ENCODE measurements at places on chromosomes 12 and 14.

GRCh38 chr14:84767434-84767833 lies 762.5 kb upstream of the FLRT2 start:
- DNase-seq = no peak

DNA sequence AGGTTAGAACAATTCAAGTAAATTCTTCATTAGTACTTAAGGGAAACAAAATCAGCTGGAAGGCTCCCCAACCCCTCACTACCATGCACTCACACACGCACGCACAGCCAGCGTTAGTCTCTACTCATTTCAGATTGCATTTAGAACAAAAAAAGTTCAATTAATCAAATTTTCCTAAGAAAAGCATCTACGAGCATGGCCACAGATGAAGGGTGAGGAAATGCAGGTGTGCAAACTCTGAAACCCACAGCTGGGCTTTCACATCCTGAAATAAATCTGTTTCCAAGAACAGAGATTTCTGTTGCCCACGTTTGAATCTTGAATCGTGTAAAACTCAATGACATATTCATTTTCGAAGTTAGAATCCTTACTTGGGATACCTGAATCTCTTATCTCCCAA lies 62.6 kb downstream of the SEL1L start:
- DNase-seq = no peak

GRCh38 chr12:126770188-126770587 lies 1496.8 kb upstream of the TMEM132C start:
- no peak for DNase-seq

DNA sequence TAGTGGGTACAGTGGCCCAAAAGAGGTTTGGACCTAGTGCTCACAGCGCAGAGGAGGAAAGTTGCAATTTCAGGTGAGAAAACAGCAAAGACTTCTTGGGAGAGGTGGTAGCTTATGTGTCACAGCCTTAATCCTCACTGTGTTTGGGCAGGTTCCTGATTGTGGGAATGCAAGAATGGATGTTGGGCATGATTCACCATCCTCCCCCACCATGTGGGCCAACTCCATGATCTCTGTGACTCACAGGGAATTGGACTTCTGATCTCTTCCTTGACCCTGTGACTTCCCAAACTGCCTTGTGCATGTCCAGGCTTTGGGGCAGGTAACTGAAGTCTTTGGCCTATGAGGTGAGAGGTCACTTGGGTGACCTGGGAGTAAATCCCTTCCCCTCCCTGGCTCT lies 1.8 kb upstream of the CHST11 start:
- no peak for DNase-seq

DNA sequence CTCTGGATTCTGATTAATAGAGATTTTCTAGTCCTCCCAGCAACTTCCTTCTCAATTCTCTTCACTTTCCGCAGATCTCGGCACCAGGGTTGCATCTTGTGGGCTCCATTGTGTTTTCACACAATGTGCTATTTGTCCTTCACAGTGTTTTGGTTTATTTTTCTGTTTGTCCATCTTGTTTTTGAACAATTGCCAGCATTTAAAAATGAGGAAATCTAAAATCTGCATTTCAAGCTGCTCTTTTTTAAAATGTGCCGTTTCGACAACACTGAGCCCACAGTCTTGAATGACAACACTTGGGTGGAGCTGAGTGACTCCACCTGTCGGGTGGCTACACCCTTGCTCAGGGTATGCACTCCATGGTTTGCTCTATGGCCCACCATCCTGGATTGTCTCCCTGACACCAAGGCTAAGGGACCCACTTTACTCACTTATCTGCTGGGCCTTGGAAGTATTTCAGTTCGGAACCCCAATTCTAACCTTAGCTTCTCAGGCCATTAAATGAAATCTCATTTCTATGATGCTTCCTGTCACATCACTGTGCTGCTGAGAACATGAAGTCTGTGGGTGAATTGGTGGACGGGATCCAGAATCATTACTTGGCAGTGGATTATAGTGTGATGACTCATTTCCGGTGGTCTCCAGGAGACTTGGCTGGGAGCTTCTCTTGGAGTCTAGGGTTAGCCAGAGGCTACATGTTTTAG lies 3.4 kb upstream of the MYRFL start:
- no peak for DNase-seq

- no peak for DNase-seq
Measured at GRCh38 chr12:128643155-128643554, 180.6 kb downstream of the SLC15A4 start.

DNA sequence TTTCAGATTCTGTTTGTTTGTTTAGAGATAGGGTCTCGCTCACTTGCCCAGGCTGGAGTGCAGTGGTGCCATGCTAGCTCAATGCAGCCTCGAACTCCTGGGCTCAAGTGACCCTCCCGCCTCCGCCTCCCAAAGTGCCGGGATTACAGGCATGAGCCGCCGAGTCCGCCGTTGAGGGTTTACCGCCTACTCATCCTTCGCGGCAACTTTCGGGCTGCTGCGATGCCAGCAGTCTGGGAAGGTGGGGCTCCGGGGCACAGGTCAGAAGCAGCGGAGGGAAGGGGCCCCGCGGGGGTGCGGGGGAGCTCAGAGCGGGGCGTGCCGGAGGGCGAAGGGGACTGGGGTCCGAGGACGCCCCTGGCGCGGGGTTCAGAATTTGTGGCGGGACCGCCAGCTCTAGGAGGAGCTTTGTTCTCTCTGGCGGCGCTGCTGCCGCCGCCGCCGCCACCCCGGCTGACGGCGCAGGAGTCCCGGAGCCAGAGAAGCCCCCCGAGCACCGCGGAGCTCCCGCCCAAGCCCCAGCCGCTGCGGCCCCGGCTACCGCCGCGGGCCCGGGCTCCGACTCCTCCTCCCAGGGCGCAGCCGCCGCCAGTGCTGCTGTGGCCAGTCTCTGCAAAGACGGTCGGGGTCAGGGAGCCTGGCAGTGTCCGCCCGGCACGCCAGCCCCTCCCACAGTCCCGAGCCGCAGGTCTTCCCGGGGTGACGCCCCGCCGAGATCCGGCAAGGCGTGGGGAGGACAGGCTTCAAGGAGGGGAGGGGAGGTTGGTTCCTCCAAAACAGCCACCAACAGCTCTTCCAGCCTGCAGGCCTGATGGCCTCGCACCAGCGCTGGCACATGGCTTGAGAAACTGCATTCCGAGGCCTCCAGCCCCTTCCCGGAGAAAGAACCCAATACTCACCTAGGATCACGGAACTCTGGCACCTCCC lies 10.9 kb upstream of the KRT77 start:
- no peak for DNase-seq

GRCh38 chr14:66037361-66037760 lies 448.8 kb upstream of the CCDC196 start:
- DNase-seq = no peak

- no peak for DNase-seq
Measured at GRCh38 chr12:120847814-120848213, 56.3 kb downstream of the SPPL3 start.

DNA sequence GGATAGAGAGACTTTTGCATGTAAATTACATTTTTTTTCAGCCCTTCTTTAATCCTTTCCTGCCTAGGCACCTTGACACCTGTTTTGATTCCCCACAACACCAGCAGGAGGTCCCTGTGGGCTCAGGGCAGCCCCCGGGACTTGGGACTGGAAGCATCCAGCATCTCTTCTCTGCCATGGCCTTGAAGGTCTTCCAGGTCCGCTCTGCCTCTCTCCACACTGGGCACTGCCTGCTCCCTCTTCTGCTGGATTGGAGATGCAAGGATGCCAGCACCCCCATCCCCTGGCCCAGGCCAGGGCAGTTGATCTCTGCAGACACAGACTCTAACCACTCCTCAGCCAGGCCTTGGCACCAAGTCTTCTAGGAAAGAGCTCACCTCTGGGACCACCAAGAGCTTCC lies 134.5 kb upstream of the C14orf180 start:
- DNase-seq = no peak

DNA sequence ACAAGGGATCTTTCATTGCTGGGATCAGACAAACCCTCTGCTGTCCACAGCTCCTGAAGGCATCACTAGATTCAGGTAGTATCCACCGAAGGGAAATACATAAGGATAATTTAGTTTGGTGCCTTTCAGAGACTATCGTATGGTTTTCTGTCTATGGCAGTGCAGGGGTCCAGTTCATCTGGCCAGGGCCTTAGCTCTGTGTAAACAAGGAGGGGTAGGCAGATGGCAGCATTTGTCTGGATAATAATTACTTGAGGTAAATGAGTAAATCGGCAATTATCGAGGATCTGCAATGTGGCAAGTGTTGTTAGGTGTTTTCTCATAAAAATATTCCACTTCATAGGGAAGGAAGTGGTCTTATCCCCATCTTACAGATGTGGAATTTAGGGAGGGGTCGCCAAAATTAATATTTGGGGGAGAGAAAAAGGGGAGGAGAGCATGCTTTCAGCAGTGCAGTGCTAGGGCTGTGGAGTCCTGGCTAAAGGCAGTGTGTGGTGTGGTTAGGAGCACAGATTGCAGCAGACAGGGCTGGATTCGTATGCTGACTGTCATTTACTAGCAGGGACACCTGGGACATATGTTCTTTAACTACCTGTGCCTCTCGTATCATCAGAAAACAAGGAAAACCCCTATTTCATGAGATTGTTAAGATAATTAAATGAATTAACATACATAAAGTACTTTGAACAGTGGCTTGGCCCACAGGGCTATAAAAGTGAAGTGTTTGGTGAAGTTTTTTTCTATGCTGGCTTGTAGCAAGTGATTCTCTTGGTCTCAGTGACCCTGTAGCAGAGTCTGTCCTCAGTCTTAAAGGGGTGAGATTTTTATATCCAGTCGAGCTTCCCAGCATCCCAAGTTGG lies 27.1 kb downstream of the RASSF8 start:
- DNase-seq = no peak

DNA sequence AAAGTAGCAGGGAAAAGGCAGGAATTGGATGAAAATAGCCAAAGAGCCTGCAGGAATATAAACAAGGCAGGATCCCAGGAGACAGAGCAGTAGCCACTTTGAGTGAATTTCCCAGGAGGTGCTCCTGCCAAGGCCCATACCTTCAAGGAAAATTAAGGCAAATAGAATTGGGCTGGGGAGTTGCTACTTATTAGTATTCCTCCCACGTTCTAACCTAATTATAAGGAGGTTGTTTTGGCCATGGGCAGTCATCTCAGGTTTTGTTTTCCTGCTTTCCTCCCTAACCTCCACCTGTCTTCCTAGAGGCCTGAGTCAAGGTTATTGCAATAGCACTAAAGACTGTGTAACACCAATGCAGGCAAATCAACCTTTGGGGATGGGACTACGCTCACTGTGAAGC lies 73.1 kb downstream of the DAD1 start:
- no peak for DNase-seq

GRCh38 chr12:47509398-47509851 lies 196.4 kb downstream of the RPAP3 start:
- DNase-seq = no peak

- no peak for DNase-seq
Measured at GRCh38 chr14:98742001-98742400, 530.0 kb downstream of the BCL11B start.

DNA sequence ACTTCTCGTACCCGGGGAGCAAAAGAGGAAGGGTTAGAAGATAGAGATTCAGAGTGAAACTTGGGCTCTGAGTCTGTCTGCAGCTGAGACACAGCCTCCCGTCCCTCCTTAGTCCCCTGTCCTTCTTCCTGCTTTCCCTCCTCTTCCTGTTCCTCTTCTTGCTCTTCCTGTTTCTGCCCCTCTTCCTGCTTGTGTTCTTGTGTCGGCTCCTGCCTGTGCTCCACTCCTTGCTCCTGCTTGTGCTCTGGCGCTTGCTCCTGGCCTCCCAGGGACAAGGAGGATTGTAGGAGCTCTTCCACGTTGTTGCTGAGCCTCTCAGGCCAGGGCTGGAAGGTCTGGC lies 3.0 kb downstream of the ACRBP start:
- peak; percentile 22 for DNase-seq

- no peak for DNase-seq
Measured at GRCh38 chr14:60848066-60848465, 113.5 kb downstream of the MNAT1 start.

- no peak for DNase-seq
Measured at GRCh38 chr14:35133542-35134328, 11.4 kb downstream of the PRORP start.

GRCh38 chr12:116009805-116010204 lies 267.7 kb downstream of the MED13L start:
- no peak for DNase-seq

DNA sequence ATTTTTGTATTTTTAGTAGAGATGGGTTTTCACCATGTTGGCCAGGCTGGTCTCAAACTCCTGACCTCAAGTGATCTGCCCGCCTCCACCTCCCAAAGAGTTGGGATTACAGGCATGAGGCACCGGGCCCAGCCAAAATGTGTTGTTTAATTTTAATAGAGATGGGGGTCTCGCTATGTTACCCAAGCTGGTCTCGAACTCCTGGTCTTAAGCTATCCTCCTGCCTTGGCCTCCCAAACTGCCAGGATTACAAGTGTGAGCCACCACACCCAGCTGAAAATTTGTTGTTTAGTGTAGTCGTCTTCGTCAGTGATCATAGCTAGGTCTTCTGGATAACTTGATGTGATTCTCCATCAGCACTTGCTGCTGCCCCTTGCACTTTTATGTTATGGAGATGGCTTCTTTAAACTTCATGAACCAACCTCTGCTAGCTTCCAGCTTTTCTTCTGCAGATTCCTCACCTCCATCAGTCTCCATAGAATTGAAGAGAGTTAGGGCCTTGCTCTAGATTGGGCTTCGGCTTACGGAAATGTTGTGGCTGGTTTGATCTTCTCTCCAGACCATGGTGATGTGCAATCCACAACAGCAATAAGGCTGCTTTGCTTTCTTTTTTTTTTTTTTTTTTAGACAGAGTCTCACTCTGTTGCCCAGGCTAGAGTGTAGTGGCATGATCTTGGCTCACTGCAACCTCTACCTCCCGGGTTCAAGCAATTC lies 13.0 kb downstream of the ISCU start:
- no peak for DNase-seq

- DNase-seq = no peak
Measured at GRCh38 chr12:113860059-113860820, 105.9 kb downstream of the RBM19 start.

DNA sequence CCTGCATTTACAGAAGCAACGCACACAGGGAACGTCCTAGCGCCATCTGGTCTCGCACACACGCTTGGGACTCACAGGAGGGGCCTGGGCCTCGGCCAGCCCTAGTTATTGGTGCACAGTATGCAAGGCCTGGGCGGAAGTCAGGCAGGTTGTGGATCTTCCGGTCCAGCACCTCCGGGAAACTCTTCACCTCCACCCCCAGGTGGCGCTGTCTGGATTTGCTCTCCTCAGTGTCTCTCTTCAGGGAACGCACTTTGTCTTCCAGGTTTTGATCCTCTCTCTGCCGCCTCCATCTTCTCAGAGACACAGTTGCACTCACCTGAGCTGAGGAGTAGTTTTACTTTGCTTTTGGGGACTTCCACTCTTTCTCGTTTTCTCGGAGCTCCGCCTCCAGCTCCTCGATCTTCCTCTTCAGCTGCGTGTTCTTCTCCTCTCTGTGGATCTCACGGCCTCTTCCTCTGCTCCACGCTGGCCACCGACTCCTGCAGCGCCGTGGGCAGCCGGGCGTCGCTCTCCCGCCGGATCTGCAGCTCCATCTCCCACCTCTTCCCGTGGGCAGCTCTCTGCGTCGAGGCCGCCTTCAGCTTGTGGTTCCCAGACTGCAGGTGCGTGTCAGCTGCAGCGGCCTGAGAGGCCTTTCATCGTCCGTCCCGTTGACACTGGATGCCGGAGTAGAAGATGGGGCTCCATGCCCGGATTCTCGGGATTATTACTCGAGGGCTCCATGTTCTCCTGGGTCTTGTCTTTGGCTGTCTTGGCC lies 933.8 kb downstream of the TMEM121 start:
- no peak for DNase-seq

GRCh38 chr12:26555139-26555538 lies 277.9 kb downstream of the ITPR2 start:
- no peak for DNase-seq
